Stimulated activated CD8-positive, alpha-beta memory T cell treated with anti-CD3 and anti-CD28 coated beads, Interleukin-12 subunit alpha, Interleukin-12 subunit beta, amount 100 ng/mL, for 4 hours (primary cell): ENCODE measurements at places on chromosomes 3 and 15.

DNA sequence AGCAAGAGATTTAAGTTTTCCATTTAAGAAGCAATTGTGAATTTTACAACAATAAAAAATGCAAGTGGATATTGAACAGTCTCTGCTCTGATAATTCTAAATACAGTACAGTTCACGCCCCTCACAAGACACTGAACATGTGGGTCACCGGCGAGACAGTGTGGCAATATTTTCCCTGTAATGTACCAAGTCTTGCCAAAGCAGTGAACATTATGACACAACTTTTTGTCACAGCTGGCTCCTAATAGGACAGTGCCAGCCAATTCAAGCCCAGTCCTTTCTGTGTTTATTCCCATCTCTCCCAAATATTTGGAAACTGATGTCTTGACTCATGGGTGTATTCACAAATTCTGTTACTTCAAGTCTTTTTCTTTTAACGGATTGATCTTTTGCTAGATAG, 62.3 kb downstream of the PPARG start:
- DNase-seq, result no peak

GRCh38 chr3:188417271-188417696, 263.3 kb downstream of the LPP start:
- DNase-seq, result no peak

- no peak for DNase-seq
Measured at GRCh38 chr3:179113903-179114302, 34.3 kb upstream of the PIK3CA start.

DNA sequence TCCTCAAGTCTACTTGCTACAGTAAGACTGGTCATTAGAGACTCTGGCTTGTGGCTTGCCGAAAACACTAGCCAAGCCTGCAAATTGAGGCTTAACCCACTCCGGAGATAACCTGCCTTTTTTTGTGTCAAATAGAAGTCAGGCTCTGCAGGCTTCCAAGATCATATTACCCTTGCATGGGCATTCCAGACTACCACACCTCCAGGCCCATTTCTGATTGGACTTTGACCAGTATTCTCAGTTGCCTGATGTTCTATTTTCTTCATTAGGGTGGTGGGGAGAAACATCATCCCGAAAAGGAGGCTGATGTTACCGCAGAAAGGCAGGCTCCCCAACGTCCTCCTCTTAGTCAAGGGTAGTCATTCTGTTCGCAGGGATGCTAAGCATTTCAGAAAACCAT, 68.1 kb upstream of the FOXP1 start:
- DNase-seq, result no peak
